ENCODE measurements at places on chromosomes 12 and 14. TPM values are rescaled to one million over a fixed set of nuclear protein-coding genes. Genes with fewer than 3 reads are reported as not detected.

The TAS2R14 gene
- 2.0 TPM for total RNA-seq

The CD9 gene
- 68.3 TPM for total RNA-seq

The ANO2 gene
- total RNA-seq, result 17.9 TPM

The FRMD6 gene
- 16.5 TPM for total RNA-seq

The GRIP1 gene
- 4.9 TPM for total RNA-seq

The RAPGEF3 gene
- total RNA-seq, result 64.7 TPM

DNA sequence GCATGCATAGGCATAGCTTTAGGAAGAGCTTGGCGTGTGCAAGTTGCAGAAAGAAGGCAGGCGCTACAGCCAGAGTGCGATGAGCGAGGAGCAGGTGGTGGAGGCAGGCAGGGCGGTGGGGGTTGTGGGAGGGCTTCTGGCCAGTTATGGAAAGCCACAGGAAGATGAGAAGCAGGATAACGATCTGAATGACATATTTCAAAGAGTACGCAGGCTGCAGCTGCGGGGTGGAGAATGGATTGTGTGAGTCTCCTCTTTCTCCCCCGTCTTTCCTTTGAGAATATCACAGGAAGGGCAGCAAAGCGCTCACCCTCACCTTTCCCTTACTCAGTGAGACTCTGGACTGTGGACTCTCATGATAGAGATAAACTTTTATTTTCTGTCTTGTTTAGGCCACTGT lies 48.7 kb upstream of the PLXNC1 start:
- DNase-seq, result no peak

GRCh38 chr12:118727979-118728366 lies 253.4 kb upstream of the SRRM4 start:
- no peak for DNase-seq

DNA sequence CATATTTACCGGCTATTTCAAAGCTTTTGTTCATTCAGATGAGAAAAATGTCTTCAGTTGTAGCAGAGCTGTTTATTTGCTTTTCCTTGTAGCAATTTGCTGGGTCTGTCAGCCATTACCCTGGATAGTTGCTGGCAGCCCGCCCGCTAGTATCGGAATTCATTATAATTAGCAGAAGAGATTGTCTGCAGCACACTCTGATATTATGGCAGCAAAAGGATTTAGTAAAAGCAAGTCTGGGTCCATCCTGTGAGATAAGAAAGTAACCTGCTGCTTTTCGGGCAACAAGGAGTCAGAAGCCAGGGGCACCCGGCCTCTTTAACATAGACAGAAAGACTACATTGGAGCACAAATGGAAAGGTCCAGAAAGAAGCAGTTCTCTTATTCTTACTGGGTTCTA lies 6.1 kb upstream of the SLC35E3 start:
- no peak for DNase-seq

GRCh38 chr12:92735131-92735721 lies 32.4 kb downstream of the PLEKHG7 start:
- DNase-seq, result no peak

DNA sequence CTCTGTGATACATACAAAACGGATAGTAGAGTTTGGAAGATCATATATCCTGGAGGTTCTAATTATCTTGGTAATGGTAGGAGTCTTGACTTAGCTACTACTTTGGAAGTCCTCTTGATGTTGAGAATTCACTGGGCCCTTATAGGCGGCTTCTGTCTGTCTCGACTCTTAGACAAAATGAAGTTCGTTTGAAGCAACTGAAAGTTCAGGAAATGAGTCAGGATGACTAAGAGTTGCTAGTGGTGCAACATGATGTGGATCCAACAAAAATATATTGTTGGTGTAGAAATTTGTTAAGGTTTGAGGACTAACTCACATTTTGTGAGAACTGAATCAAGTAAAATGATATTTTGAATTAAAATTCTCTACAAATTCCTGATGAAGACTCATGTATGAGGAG lies 272.7 kb downstream of the AEBP2 start:
- no peak for DNase-seq

DNA sequence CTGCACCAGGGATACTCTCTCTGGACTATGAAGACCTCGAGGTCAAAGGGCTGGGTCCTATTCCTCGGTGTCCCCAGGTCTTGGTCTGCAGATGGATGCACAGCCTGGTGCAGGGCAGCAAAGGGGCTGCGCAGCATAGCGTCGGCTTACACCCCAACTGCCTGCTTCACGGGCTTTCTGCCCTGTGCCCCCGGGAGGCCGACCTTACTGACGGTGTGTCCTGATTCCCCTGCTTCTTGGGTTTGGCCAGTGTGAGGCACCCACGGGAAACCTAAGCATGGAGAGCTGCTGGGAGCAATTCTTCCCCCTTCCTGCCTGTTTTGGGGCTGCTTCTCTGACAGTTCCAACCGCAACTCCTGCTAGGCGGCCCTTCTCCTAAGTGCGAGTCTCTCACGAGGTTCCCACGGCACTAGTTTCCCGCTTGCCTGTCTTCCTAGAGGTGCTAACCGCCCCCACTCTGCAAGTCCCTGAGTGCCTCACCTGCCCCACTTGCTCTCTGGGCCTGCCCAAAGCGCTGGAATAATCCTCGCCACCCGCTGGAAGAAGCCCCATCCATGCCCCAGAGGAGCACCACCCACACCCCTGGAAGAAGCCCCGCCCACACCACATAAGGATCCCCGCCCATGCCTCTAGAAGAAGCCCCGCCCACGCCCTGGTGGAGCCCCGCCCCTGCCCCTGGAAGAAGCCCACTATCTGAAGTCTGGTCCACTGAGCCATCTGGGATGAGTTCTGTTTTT lies 54.0 kb downstream of the PRIMA1 start:
- no peak for DNase-seq

DNA sequence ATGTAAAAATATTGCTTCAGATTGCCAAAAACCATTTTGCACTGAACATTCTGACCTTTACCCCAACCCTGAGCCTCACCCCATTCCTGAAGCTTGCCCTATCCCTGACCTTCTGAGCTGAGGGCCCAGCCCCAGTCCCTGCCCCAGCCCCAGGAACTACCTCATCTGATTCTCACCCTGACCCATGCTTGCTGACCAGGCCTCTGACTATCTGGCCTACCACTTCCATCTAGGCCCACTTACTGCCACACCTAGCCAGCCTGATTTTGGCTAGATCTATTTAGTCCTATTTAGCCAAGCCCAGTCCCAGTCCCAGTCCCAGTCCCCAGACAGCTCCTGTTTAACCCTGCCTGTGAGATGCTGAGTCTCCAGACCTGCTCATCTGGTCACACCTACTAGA lies 33.6 kb downstream of the OR10P1 start:
- DNase-seq, result no peak

GRCh38 chr12:86950043-86950442 lies 693.9 kb upstream of the MGAT4C start:
- DNase-seq, result no peak

- no peak for DNase-seq
These were observed 8.0 kb upstream of the C12orf42 start for GRCh38 chr12:103503546-103504480.

DNA sequence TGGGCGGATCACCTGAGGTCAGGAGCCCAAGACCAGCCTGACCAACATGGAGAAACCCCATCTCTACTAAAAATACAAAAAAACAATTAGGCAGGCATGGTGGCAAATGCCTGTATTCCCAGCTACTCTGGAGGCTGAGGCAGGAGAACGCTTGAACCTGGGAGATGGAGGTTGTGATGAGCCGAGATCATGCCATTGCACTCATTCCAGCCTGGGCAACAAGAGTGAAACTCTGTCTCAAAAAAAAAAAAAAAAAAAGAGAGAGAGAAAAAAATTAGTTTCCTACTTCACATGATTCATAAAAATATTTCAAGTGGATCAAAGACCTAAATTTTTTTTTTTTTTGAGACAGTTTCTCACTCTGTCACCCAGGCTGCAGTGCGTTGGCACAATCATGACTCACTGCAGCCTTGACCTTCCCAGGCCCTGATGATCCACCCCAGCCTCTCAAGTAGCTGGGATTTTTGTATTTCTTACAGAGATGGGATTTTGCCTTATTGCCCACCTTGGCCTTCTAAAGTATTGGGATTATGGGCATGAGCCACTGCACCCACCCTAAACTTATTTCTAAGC lies 24.9 kb downstream of the FCF1 start:
- no peak for DNase-seq

DNA sequence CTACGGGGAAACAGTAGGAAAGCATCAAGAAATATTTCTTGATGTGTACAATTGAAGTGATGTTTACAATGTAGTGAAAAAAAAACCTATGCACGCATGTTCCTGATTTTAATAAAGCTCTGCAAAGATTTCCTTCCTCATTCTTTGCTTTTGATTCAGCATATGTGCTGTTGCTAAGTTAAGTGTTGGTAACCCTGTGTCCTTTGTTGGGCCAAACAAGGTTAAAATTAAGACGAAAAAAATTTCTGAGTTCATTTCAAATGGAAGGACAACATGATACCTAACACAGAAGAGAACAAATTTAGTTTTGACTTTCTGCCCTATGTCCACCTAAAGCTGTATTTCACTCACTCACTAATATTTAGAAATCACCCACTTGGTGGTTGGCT lies 62.8 kb downstream of the PPP2R5C start:
- DNase-seq, result no peak

- DNase-seq, result no peak
These were observed 84.4 kb downstream of the TMEM132D start for GRCh38 chr12:129819391-129819790.

- no peak for DNase-seq
These were observed 107.2 kb downstream of the ZFC3H1 start for GRCh38 chr12:71556448-71556847.

- DNase-seq, result no peak
These were observed 35.7 kb downstream of the B4GALNT3 start for GRCh38 chr12:495466-495865.

GRCh38 chr12:64808110-64808509 lies 16.3 kb upstream of the TBC1D30 start:
- DNase-seq, result no peak

DNA sequence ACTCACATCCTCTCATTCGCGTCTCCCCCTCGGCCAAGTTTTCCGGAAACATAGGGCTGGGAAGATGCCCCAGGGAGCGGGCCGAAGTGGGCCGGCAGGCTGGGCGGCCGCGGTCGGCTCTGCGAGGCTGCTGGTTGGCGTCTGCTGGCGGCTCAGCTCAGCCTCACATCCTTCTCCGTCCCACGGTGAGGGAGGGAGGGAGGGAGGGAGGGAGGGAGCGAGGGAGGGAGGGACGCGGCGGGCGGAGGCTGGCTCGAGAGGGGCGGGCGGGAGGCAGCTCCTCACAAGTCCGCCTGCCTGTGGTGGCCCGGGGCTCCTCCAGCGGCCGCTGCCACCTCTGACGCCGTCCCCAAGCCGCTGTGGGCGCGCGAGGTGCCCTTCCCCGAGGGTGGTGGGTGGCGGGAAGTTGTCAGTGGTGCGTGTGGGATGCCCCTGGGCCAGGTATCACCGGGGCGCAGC lies 93.8 kb downstream of the RFLNA start:
- no peak for DNase-seq

DNA sequence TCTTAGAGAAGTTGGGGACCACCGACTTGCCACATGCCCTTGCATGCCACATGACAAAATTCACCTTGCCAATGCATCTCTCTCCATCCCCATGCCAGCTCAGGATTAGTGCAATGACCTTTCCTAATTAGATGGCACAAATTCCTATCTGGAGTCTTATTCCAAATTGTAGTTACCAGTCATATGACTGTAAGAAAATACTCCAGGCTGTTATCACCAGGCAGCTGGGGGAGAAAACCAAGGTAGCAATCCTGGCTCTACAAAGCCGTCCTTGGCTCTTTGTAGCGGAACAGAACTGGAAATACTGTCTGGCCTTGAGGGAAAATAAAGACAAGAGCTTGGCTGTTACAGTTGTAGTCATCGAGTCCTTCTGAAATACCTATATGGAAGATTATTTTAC lies 208.5 kb upstream of the DIO2 start:
- DNase-seq, result no peak

DNA sequence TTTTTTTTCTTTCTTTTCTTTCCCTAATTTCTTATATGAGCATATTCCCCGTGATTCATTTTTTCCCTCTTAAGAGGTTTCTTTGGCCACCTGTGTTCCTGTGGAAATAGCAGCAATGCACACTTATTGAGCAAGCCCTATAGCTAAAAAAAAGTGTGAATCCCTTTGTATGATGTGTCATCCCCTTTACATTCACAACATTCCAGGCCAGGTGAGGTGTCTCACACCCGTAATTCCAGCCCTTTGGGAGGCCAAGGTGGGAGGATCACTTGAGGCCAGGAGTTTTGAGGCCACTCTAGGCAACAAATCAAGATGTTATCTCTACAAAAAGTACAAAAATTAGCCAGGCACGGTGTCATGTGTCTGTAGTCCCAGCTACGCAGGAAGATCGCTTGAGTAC lies 700.4 kb upstream of the TBX3 start:
- no peak for DNase-seq

Data from omental fat pad (tissue), 4 donors.